ENCODE measurements at places on chromosomes 7 and 10. TPM values are rescaled to one million over a fixed set of nuclear protein-coding genes. Genes with fewer than 3 reads are reported as not detected.

- H3K4me1 ChIP-seq = peaks cover 13% of the 10 kb centered on the region
- H3K36me3 ChIP-seq = no peaks in the 10 kb centered on the region
- no peak overlapping the region for H3K27ac ChIP-seq
- H3K27me3 ChIP-seq = no peaks in the 10 kb centered on the region
- DNase-seq = peak; percentile 41
Observed at GRCh38 chr7:48244864-48245271, 73.6 kb downstream of the ABCA13 start.

The LIPM gene
- not detected for total RNA-seq

The CHST12 gene
- 29.9 TPM for total RNA-seq

The UFSP1 gene
- total RNA-seq = 4.0 TPM

GRCh38 chr7:1979591-1980560 lies 252.9 kb downstream of the MAD1L1 start:
- no peak overlapping the region for H3K27ac ChIP-seq
- no peaks in the 10 kb centered on the region for H3K27me3 ChIP-seq

GRCh38 chr7:785416-785815 lies 46.9 kb upstream of the SUN1 start:
- DNase-seq = no peak
- no peaks in the 10 kb centered on the region for H3K36me3 ChIP-seq
- H3K27me3 ChIP-seq = no peaks in the 10 kb centered on the region
- H3K4me1 ChIP-seq = peaks cover 7% of the 10 kb centered on the region

DNA sequence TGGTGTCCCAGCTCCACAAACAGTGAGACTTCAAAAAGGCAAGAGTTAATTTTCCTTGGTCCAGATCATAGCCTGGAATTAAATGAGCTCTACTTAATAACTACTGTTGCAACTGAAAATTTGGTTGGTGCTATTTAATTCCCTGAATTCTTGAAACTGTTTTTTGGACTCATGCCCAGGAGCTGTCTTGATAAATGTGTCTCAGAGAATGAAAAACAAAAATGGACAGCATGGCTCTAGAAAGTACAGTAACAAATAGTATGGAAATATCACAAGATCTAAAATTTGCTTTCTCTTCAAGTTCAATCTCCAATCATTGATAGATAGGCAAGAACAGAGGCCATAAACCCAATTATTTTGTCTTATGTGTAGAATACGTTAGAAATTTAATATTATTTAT lies 42.5 kb downstream of the CCDC71L start:
- no peaks in the 10 kb centered on the region for H3K4me1 ChIP-seq
- H3K36me3 ChIP-seq = no peaks in the 10 kb centered on the region
- no peak overlapping the region for H3K27ac ChIP-seq
- H3K27me3 ChIP-seq = no peaks in the 10 kb centered on the region

GRCh38 chr10:73793456-73793855 lies 8.1 kb downstream of the ZSWIM8 start:
- DNase-seq = no peak
- H3K4me3 ChIP-seq = no peak overlapping the region
- no peaks in the 10 kb centered on the region for H3K27me3 ChIP-seq

The BMPER gene
- 12.5 TPM for total RNA-seq

DNA sequence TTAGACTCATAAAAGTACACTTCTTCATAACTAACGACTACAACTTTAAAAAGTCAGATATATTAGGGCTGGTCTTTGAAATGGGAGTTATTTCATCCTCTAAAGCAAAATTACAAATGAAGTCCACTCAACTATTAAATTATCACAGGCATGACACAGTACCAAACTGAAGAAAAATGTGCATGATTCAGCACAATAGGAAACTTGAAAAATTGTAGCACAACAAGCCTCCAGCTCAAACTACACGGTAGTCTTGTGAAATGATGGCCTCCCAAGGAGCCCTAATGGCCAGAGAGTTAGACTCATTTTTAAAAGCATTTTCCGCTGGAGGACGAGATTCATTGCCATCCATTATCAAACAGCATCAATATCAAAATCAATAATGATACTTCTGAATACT lies 76.4 kb downstream of the MAGI2 start:
- no peaks in the 10 kb centered on the region for H3K27me3 ChIP-seq
- no peak overlapping the region for H3K27ac ChIP-seq
- no peak for DNase-seq
- no peaks in the 10 kb centered on the region for H3K4me1 ChIP-seq
- no peak overlapping the region for H3K4me3 ChIP-seq
- H3K36me3 ChIP-seq = no peaks in the 10 kb centered on the region

The UTF1 gene
- not detected for total RNA-seq

GRCh38 chr10:110324201-110324804 lies 19.6 kb upstream of the SMNDC1 start:
- H3K36me3 ChIP-seq = no peaks in the 10 kb centered on the region
- no peak for DNase-seq
- H3K27me3 ChIP-seq = no peaks in the 10 kb centered on the region
- H3K4me1 ChIP-seq = no peaks in the 10 kb centered on the region
- no peak overlapping the region for H3K4me3 ChIP-seq

DNA sequence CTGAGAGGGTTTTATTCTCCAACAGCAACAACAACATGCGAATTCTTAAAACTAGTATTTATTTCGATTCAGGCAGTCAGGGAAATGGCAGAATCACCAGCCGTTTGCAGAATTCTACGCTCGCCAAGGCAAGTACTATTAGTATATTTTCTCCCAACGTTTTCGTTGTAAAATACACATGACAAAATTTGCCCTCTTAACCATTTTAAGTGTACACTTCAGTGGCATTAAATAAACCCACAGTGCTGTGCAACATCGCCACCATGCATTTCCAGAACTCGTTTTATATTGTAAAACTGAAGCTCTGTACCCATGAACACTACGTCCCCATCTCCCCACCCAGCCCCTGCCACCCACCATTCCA lies 10.8 kb downstream of the EN2 start:
- H3K27me3 ChIP-seq = peaks cover 7% of the 10 kb centered on the region
- no peak for DNase-seq
- no peaks in the 10 kb centered on the region for H3K36me3 ChIP-seq
- H3K4me3 ChIP-seq = no peak overlapping the region
- H3K27ac ChIP-seq = no peak overlapping the region

- DNase-seq = no peak
- H3K36me3 ChIP-seq = no peaks in the 10 kb centered on the region
- H3K27ac ChIP-seq = no peak overlapping the region
- H3K27me3 ChIP-seq = no peaks in the 10 kb centered on the region
- H3K4me3 ChIP-seq = no peak overlapping the region
Observed at GRCh38 chr10:129761981-129762956, 201.8 kb downstream of the EBF3 start.

GRCh38 chr7:135653340-135654080 lies 8.8 kb upstream of the STMP1 start:
- peaks cover 20% of the 10 kb centered on the region for H3K36me3 ChIP-seq
- H3K27ac ChIP-seq = no peak overlapping the region
- H3K27me3 ChIP-seq = no peaks in the 10 kb centered on the region
- H3K4me1 ChIP-seq = no peaks in the 10 kb centered on the region
- no peak for DNase-seq

The NRCAM gene
- total RNA-seq = 16.5 TPM

GRCh38 chr7:157737151-157738065 lies 400.6 kb downstream of the DNAJB6 start:
- H3K36me3 ChIP-seq = no peaks in the 10 kb centered on the region
- no peak for DNase-seq
- no peak overlapping the region for H3K27ac ChIP-seq
- no peaks in the 10 kb centered on the region for H3K27me3 ChIP-seq
- H3K4me3 ChIP-seq = no peak overlapping the region
- H3K4me1 ChIP-seq = no peaks in the 10 kb centered on the region

DNA sequence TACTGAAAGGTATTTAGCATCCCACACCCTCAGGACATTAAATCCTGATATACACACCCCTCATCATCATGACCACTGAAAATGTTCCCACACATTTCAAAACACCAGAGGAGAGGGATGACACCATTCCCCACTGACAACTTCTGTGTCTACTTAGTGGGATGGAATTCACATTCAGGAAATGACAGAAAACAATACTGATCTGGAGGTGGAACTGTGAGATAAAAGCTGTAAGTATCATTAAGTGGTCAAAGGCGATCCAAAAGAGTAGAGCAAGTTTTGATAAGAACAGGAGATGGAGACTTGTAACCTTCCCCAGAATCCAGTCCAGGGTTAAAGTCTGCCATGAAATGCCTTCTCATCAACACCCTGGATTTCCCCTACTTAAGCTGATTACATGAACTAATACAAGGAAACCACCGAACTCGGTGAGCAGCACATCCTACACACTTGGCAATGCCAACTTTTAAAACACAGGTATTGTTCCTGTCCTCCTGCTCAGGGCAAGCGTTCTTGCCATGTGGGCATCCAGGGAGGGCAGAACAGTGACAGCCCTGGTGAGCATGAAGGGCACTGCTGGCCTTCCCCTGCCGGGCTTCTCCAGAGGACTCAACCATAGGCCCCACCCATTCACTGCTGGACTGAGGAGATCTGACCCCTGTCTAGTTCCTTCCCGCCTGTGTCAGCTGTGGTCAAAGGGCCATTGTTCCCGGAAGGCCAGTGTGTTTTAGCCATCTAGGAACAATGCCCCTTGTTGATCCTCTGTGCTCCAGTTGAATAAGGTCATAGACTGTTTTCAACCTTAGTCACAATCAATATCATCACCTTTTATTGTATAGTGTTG lies 85.0 kb downstream of the SGMS1 start:
- H3K36me3 ChIP-seq = no peaks in the 10 kb centered on the region
- no peak overlapping the region for H3K27ac ChIP-seq
- no peaks in the 10 kb centered on the region for H3K27me3 ChIP-seq
- no peak for DNase-seq

All from tibial nerve (tissue), 4 donors.